NCI-H1105 treated with DMSO at 0.1 percent for 48 hours (cell line): ENCODE measurements at places on chromosomes 4 and X.
A peak's percentile ranks its signal among the peaks of the same experiment; 100 is the strongest.

- no peak for DNase-seq
These were observed 387.2 kb downstream of the PCDH7 start for GRCh38 chr4:31107362-31107761.

- no peak for DNase-seq
These were observed 10.4 kb downstream of the CASK start for GRCh38 chrX:41912923-41913322.

DNA sequence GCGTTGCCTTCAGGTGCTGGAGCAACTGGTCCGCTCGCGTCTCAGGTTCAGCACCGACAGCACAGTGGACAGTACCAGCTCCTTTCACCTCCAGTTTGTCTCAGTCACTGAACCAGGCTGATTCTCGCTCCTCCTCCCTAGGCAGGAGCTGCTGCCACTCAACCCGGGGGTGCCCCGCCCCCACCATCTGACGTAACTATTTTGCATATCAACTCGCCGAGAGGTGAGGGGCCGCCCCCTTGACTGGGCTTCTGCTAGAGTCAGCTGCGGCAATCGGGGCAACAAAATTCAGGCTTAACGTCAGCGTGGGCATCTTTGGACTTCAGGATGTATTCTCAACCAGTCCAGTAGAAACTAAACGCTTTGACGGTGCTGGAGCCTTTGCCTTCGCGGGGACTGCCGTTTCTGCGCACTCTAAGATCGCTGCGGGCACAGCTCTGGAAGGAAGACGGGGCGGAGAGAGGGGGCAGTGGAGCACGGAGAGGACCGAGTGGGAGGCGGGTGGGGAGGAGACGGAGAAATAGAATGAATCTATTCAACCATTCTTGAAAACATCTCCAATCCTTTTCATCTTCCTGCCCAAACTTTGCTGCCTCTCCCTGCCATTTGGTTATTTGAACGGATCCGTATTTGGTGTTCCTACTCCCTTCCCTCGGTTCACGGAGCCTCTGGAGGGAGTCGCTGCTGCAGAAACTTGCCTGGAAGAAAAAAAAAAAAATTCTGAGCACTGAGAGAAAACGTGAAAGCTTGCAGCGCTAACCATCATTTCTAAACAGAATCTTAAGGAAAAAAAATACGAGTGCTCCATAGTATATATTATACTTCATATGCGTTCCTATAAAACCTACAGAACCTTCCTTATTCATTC is at the start of gene FSTL5:
Gene FSTL5 (minus strand): TSS at position 109 of the 868 bp plus-strand sequence. CDS start 52,604 bp downstream, outside the sequence.
- DNase-seq, result peak; percentile 58

DNA sequence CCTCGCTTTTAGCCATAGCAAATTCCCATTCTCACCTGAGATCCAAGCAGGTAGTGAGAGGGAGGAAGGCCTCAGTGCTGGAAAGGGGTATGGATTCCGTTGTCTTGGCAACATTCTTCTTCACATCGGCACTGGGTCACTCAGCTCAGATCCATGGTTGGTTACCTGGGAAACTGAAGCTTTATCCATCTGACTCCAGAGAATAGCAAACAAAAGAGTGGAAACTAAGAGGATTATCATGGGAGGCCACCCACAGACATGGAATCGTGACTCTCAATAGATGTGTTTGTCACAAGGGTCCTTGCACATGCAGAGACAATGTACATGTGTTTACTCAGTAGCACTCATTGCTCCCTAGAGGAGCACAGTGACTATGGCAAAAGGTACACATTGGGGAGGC is 81.0 kb downstream of the MAGED4 start:
- no peak for DNase-seq

- no peak for DNase-seq
These were observed 29.1 kb upstream of the CT55 start for GRCh38 chrX:135200297-135200696.

GRCh38 chr4:7960790-7961655 is 21.4 kb upstream of the AFAP1 start:
- no peak for DNase-seq

GRCh38 chrX:2552621-2553201 is 51.9 kb upstream of the DHRSX start:
- no peak for DNase-seq

DNA sequence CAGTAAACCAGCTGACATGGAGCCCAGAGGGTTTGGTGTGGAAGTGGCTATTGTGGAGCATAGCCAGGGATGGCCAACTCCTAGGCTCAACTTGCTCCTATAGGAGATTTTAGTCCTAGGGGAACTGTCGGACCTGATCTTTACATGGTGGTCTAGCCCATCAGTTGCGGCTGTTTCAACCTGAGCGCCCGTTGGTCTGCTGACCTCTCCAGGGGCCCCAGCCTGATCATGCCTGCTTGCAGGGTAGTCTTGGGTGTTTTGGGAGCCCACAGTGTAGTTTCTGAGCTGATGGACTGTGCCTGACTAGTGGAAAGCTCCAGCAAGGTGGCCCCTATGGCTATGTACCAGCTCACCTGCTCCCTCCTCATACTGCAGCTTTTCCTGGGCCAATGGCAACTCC is 597.0 kb downstream of the IQCM start:
- no peak for DNase-seq

GRCh38 chr4:3477750-3478430 is 14.8 kb downstream of the DOK7 start:
- no peak for DNase-seq

DNA sequence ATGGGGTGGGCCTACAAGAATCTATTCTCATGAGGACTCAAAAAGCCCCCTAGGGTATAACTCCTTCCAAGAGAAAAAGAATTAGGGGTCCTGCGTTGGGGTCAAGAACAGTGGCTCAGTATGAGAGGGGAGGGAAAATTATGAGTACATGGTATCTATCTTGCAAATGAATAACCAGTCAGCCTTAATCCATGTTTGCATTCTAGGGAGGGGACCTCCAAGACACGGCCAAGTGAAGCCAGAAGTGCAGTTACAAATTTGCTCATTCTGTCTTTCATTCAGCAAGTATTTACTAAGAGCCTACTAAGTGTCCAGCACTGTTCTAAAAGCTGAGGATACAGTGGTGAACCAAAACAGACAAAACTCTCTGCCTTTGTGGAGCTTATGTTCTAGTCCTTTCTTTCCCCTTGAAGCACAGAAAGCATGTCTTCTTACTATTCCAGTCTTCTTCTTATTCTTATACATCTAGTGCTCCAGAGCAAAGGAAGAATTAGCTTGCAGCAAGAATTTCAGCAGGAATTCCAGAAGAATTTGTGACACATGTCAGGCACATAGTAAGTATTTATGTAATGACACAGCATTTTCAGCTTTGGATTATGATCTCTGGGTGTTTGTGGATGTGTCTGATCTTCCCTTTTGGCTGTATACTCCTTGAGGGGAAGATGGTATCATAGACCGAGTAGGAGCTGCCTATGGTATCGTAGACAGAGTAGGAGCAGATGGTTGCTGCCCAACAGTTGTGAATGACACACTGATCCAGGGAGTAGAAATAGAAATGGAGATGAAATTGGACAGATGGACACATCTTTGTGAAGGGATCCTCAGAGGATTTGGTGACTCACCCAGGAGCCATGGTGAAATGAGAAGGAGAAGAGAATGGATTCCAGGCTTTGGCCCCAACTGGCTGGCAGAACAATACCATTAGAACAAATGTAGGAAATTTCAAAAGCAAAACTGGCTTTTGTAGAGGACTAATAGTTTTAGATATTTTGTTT is 75.9 kb downstream of the COQ2 start:
- DNase-seq, result no peak

DNA sequence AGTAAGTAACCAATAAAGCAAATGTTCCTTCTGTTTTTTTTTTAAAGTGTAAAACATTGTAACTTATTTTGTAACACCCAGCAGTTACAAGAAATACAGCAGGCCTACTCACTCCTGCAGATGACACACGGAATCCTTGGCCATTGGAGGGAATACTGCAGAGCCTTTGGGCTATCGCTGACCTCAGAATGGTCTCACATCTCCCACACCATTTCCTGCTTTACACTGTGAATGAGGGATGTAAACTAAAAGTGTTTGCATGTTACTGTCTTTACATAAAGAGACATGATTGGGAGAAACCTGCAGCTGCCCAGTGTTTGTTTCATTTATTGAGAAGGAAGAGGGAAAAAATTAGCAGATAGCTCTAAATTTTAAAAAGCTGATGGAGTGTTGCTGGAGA is 64.1 kb downstream of the USP46 start:
- DNase-seq, result no peak

GRCh38 chr4:147513091-147513490 is 32.2 kb downstream of the EDNRA start:
- no peak for DNase-seq

DNA sequence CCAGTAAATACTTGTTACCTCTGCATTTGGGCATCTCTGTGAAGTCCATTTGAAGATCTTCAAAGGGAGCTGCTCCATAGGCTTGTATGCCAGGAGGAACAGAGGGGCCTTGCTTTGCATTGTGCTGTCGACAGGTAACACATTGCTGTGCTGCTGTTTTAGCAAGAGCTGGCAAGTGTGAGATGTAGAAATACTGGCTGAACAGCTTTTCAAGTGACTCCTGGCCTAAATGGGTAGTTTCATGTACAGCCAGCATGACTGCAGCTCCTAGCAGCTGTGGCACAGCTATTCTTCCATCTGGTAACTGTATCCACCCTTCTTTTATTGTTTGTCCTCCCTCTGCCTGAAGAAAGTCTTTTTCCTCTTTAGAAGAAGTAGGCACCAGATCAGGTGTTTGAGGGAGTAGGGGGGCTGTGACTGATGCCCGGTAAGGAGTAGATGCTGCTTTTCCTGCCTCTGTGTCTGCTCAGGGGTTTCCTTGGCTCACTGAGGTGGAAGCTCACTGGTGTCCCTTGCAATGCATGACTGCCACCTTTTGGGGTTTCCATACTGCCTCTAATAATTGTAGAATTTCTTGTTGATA is 965.3 kb downstream of the CCSER1 start:
- DNase-seq, result no peak

DNA sequence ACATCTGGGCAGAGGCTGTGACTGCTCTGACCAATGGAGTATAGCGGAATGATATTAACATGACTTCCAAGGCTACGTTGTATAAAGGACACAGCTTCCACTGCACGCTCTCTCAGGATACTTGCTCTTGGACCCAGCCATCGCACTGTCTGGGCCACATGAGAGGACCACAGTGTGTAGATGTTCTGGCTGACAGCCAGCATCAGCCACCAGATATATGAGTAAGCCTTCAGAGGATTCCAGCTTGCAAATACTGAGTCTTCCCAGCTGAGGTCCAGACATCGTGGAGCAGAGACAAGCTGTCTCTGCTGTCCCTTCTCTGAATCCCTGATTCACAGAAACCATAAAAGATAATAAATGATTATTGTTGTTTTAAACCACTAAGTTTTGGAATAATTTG is 146.8 kb upstream of the USP9X start:
- no peak for DNase-seq

GRCh38 chr4:37970702-37971101 is 10.5 kb downstream of the PTTG2 start:
- DNase-seq, result no peak

DNA sequence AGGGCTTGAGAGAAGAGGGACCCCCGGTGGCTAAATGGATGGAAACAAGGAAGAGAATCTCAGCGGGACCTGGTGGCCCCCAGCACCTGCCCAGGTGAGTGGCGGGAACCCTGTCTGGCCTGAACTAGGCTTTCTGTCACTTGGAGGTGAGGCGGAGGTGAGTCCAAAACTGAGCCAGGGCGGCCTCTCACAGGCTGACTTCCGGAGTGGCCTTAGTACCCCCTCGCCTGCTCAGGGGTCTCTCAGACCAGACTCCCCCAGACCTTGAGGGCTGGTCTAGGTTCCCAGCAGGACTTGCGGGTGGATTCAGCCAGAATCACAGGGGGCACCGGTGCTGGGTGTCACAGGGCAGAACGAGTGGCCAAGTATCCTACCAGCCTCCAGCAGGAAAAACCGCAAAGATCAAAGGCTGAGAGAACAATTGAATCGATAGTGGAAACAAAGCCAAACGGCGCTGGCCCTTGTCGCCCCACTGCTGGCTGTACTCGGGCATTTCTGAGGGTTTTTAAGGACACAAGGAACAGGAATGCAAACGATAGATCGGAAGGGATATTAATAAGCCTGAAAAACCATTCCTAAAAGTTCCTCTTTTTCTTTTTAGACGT is 67.8 kb downstream of the WFS1 start:
- DNase-seq, result no peak

- DNase-seq, result no peak
These were observed 577.1 kb downstream of the ANKRD50 start for GRCh38 chr4:124135409-124135813.

- DNase-seq, result no peak
These were observed 458.0 kb upstream of the NWD2 start for GRCh38 chr4:36786519-36786918.

- no peak for DNase-seq
These were observed 28.2 kb downstream of the NELFA start for GRCh38 chr4:1980561-1981041.

- DNase-seq, result no peak
These were observed 4.8 kb downstream of the FRMPD3 start for GRCh38 chrX:107454302-107454701.
